Mesenchymal stem cell (in vitro differentiated cells and primary cell): ENCODE measurements at places on chromosomes 6 and 20.

- H3K4me3 ChIP-seq: no peak overlapping the region
- H3K27ac ChIP-seq: no peak overlapping the region
- H3K27me3 ChIP-seq: no peaks in the 10 kb centered on the region
These were observed 180.1 kb downstream of the SLC24A3 start for GRCh38 chr20:19392344-19393130.

DNA sequence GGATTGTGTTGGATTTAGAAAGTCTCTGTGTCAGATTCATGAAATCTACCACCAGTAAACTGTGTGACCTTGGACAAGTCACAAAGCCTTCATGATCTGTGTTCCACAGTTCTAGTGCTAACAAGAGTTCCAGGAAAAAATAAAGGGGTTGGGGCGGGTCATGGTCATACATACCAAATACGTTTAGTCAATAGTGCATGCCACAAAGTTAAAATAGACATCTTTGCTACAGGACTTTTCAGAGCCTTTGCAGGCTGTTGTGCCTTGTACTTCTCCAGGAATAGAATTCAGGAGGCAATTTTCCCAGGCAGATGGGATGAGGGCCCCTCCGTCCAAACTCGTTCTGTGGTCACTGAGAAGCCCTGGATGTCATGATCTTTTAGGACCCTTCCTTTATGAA is 127.2 kb downstream of the EYA2 start:
- no peaks in the 10 kb centered on the region for H3K36me3 ChIP-seq
- no peaks in the 10 kb centered on the region for H3K4me1 ChIP-seq
- no peak for DNase-seq
- H3K27ac ChIP-seq: no peak overlapping the region
- no peaks in the 10 kb centered on the region for H3K27me3 ChIP-seq

- H3K36me3 ChIP-seq: peaks cover 31% of the 10 kb centered on the region
- H3K4me3 ChIP-seq: no peak overlapping the region
- no peak overlapping the region for H3K27ac ChIP-seq
- peaks cover 2% of the 10 kb centered on the region for H3K4me1 ChIP-seq
- H3K27me3 ChIP-seq: no peaks in the 10 kb centered on the region
- no peak for DNase-seq
These were observed 38.4 kb downstream of the KIF3B start for GRCh38 chr20:32315891-32316290.

DNA sequence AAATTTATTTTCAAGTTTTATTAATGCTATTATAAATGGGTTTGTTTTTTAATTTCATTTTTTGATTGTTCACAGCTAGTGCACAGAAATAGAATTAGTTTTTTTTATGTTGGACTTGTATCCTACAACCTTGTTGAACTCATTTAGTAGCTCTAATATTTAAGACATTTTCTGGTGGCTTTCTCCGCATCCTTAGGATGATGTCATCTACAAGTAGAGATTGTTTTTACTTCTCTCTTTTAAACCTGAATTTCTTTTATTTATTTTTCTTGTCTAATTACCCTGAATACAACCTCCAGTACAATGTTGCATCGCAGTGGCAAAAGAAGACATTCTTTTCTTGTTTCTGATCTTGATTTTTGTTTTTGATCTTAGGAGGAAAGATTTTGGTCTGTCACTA is 142.6 kb upstream of the PRDM1 start:
- H3K4me1 ChIP-seq: no peaks in the 10 kb centered on the region
- H3K4me3 ChIP-seq: no peak overlapping the region
- H3K36me3 ChIP-seq: no peaks in the 10 kb centered on the region
- H3K27ac ChIP-seq: no peak overlapping the region
- no peak for DNase-seq

GRCh38 chr6:2680264-2680922 is 70.3 kb downstream of the MYLK4 start:
- no peak for DNase-seq
- peaks cover 2% of the 10 kb centered on the region for H3K4me1 ChIP-seq
- H3K36me3 ChIP-seq: no peaks in the 10 kb centered on the region
- H3K27ac ChIP-seq: no peak overlapping the region

- no peaks in the 10 kb centered on the region for H3K36me3 ChIP-seq
- H3K27me3 ChIP-seq: peaks cover 34% of the 10 kb centered on the region
- no peaks in the 10 kb centered on the region for H3K4me1 ChIP-seq
- H3K27ac ChIP-seq: no peak overlapping the region
- no peak overlapping the region for H3K4me3 ChIP-seq
- DNase-seq: no peak
These were observed 90.0 kb upstream of the MAFB start for GRCh38 chr20:40778894-40779496.

DNA sequence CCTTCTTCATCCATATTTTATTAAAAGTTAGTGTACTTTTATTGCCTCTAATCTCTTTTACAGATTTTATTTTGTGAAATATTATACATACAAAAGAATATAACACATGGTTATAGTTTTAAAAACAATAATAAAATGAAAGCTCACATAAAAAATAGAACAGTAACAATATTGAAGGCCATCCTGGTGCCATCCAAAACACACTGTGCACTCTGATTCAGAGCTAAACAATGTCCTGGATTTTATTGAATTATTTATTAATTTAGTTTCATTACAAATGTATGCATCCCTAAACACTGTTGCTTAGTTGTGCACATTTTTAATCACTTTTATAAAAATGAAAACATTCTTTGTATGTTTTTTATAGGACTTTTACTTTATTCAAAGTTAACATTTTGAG is 32.9 kb downstream of the RNF217 start:
- no peak for DNase-seq
- H3K27ac ChIP-seq: no peak overlapping the region
- no peak overlapping the region for H3K4me3 ChIP-seq
- peaks cover 3% of the 10 kb centered on the region for H3K36me3 ChIP-seq
- no peaks in the 10 kb centered on the region for H3K27me3 ChIP-seq

GRCh38 chr6:104050455-104050854 is 809.3 kb downstream of the HACE1 start:
- H3K4me3 ChIP-seq: no peak overlapping the region
- DNase-seq: peak; percentile 2
- H3K27me3 ChIP-seq: no peaks in the 10 kb centered on the region
- H3K36me3 ChIP-seq: no peaks in the 10 kb centered on the region
- no peak overlapping the region for H3K27ac ChIP-seq

- H3K4me1 ChIP-seq: peaks cover 4% of the 10 kb centered on the region
- H3K27ac ChIP-seq: no peak overlapping the region
- H3K27me3 ChIP-seq: peaks cover 18% of the 10 kb centered on the region
These were observed 125.8 kb downstream of the VEGFA start for GRCh38 chr6:43895656-43896328.

DNA sequence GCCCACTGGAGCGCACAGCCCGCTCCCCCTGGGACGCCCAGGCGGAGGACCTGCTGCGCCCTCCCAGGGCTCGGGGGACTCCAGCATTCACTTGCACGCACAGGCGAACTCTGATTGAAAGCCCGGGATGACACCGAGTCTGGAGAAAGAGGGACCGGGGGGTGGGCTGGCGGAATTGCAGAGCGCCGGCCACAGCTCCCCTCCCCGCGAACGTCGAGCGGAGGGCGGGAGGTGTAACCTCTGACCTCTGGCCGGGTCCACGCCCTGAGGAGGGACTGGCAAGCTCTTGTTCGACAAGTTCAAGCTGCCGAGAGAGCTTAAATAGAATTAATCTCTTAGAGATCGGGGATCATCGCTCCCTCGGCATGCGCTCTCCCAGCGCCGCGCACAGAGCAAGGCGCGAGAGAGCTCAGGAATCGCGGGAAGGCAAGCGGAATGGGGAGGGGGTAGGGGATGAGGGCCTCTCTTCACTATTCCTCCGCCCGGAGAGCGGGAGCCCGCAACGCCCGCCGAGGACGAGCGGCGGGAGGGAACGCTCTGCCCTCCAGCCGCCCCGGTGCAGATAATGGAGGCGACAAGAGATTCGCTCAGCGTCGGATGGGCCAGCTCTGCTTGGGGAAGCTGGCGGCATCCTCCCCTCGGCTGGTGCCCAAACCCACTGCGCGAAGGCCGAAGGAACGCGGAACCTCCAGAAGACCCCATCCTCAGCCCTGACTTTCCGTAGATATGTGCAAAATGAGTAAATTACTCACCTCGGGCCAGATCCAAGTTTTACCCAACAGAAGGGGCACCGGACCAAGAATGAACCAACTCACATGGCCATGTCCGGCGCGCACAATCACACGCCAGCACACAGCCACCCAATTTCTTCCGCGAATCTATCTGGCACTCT is 761 bp upstream of the NR2E1 start:
- H3K4me1 ChIP-seq: peaks cover 47% of the 10 kb centered on the region
- DNase-seq: no peak
- peaks cover 100% of the 10 kb centered on the region for H3K27me3 ChIP-seq
- H3K36me3 ChIP-seq: no peaks in the 10 kb centered on the region

DNA sequence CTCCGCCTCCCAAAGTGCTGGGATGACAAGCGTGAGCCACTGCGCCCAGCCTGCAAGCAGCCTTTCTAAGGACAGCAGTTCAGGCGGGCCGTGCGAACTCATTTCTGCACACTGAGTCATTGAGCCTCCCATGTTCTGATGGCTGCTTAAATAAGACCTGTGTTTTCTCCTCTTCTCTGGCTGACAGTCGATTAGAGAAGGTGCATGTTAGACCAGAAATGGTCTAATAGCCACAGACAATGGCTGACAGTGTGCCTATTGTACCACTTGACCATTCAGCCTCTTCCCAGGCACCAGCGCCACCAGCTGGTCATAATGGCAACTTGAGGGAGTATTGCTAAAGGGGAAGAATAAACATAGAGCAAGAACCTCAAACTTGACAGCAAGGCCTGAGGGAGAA is 6.2 kb downstream of the CST11 start:
- H3K4me1 ChIP-seq: peaks cover 5% of the 10 kb centered on the region
- H3K27ac ChIP-seq: no peak overlapping the region
- peaks cover 11% of the 10 kb centered on the region for H3K27me3 ChIP-seq
- H3K4me3 ChIP-seq: no peak overlapping the region
- no peaks in the 10 kb centered on the region for H3K36me3 ChIP-seq

DNA sequence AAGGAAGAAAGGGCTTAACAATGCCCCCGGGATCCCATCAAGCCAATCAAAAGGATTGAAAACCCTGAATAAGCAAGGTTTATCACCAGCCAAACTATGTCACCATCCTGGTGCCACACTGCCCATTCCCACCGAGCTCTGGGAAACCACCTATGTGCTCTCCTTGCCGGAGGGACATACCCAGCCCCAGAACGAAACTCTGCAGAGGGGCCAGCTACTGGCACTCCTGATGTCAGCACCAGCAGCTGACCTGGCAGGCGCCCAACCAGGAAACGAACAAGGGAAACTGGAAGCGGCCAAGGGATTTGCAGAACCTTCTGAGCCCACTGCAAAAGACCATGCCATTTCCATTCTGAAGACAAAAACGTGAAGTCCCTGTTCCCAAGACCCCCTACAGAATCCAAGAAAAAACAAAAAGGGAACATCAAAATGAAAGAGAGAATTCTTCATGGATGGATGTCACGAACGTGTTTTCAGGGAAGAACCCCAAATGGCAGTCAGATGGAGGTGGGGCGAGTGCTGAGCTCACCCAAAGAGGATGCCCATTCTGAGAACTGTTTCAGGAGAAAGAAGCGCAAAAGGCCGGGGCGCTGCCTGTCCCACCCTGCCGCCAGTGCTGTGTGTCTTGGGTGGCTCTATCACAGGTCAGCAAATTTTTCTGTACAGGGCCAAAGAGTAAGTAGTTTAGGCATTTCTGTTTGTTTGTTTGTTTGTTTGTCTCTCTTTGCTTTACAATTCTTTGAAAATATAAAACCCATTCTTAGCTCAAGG is 305.2 kb downstream of the ESR1 start:
- H3K36me3 ChIP-seq: no peaks in the 10 kb centered on the region
- no peak overlapping the region for H3K4me3 ChIP-seq
- H3K27ac ChIP-seq: no peak overlapping the region
- no peak for DNase-seq

DNA sequence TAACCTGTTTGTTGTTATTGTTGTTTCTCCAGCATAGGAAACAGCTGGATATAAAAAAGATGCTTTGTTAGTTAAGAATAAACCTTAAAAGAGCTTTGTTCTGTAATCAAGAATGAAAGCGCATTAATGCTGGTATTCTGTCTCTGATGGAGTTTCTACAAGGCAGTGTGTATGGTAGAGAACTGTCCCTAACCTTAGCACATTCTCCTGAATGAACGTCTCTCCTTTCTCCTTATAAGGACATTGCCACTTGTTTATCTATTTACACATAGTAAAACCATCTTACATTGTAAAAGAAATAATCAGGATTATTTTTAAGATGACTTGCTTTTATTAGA is 33.8 kb upstream of the LCA5 start:
- no peak for DNase-seq
- no peaks in the 10 kb centered on the region for H3K27me3 ChIP-seq
- H3K4me1 ChIP-seq: peaks cover 2% of the 10 kb centered on the region

DNA sequence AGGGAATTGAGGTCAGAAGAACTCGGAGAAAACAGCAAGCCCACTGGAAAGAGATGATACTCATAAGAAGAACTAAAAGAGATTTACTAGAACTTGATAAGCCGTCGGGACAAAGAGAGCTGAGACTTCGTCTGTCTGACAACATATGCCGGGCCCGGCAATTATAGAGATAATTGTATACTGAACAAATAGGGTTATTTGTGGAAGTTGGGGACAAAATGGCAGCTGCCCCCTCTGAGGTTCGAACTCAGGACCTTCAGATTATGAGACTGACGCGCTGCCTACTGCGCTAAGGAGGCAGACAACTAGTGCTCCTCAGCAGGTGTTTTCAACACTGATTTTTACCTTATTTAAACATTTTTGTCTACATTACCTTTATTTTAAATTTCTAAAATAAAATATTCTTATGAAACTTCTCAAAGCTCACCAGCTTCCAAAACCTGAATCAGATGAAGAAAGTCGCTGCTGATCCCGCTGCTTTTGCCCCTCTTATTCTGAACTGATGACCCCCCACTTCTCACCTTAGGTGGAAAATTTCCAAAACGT is 29.3 kb upstream of the TRIM27 start:
- DNase-seq: peak; percentile 69
- peak overlapping the region; percentile 34 for H3K27ac ChIP-seq
- H3K4me1 ChIP-seq: no peaks in the 10 kb centered on the region
- no peaks in the 10 kb centered on the region for H3K36me3 ChIP-seq
- H3K4me3 ChIP-seq: no peak overlapping the region

GRCh38 chr6:22468256-22468965 is 101.0 kb upstream of the HDGFL1 start:
- no peak overlapping the region for H3K4me3 ChIP-seq
- no peaks in the 10 kb centered on the region for H3K27me3 ChIP-seq
- DNase-seq: no peak
- H3K27ac ChIP-seq: no peak overlapping the region
